ENCODE measurements at places on chromosomes 12 and 14.

DNA sequence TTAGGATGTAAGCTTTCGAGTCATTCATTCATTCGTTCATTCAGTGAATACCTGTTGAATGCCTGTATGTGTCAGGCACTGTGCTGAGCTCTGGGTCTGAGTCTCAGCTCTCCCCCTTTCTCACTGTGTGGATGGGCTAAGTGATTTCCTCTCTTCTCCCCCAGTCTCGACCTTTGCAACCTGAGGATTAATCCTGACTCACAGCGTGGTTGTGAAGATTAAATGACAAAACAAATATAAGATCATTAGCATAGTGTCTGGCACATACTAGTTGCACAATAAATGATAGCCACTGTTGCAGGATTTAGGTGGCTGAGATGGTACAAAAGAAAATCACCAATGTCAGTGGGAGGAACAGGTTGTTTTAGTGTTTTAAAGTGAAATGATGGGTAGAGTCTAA is 136.7 kb downstream of the GPR135 start:
- no peak for DNase-seq

GRCh38 chr14:70827752-70828151 is 18.4 kb upstream of the MAP3K9 start:
- no peak for DNase-seq

DNA sequence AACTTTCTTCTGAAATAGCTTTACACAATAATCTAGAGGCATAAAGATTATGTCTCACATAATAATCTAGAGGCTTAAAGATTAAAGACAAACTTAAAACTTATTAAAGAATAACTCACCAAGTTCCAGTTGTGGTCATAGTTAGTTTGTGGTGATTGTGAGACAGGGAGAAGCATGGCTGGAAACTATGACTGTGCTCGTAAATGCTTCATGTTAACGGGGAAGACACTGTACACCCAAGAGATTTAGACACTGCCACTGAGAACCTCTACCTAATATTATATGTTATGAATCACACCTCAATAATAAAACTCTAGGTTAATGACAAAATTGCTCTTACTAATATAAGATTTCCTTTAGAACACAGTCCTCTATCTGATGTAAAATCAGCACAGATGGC is 541.6 kb downstream of the TMEM121 start:
- DNase-seq = no peak

GRCh38 chr12:132162508-132163031 is 18.3 kb downstream of the NOC4L start:
- no peak for DNase-seq

- DNase-seq = no peak
These were observed 103.2 kb upstream of the DIO3 start for GRCh38 chr14:101457936-101458740.

Data from RKO (cell line).